ENCODE measurements at places on chromosomes 5 and 9.

- DNase-seq: no peak
These were observed 15.3 kb upstream of the NINJ1 start for GRCh38 chr9:93149361-93149760.

DNA sequence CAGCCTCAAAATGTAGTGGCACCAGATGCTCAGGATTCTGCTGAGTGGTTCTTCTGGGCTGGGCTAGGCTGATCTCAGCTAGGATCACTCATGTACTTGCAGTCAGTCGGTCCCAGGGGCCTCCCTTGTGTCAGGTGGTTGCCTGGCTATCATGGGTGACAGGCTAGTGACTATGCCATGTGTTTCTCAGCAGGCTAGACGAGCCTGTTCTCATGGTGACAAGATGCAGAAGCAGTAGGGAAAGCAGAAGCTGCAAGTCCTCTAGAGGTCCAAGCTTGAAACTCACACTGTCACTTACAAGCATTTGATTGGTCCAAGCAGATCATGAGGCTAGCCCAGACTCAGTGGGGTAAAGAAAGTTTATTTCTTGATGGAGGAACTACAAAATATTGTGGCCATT, 15.2 kb upstream of the KCNMB1 start:
- DNase-seq: no peak

DNA sequence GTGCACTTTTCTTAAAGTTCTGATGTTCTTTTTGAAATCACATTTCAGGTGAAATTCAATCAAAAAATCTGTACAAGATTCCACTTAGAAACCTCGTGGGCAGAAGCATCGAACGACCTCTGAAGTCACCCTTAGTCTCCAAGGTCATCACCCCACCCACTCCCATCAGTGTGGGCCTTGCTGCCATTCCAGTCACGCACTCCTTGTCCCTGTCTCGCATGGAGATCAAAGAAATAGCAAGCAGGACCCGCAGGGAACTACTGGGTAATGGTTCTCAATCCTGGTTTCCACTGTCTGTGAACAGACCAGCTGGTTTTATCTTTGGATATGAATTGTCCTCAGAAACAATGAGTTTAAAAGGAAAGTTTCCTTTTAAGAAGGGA, 8.1 kb upstream of the SLC2A8 start:
- DNase-seq: no peak

- DNase-seq: no peak
These were observed 20.6 kb downstream of the LIX1 start for GRCh38 chr5:97121848-97122247.

DNA sequence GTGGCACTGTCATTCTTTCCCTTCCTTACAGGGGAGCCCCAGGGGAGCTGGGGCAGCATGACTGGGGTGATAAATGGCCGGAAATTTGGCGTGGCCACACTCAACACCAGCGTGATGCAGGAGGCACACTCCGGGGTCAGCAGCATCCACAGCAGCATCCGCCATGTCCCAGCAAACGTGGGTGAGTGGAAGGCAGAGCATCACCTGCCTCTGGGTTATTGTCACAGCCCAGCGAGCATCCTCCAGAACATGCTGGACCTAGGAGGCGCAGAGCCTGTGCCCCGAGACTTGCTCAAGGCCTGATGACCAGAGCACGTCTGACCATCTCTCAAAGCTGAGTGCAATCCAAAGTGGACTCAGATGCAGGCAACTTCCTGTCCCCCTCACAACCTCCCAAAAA, 22.2 kb upstream of the ASS1 start:
- no peak for DNase-seq

- no peak for DNase-seq
These were observed 29.2 kb upstream of the PANK3 start for GRCh38 chr5:168608386-168608785.

GRCh38 chr5:145834917-145835847, at the start of gene PRELID2:
Gene PRELID2, minus strand, starts transcription at chr5:145835342. Its CDS starts 91 bp downstream, at chr5:145835251.
- peak; percentile 34 for DNase-seq

DNA sequence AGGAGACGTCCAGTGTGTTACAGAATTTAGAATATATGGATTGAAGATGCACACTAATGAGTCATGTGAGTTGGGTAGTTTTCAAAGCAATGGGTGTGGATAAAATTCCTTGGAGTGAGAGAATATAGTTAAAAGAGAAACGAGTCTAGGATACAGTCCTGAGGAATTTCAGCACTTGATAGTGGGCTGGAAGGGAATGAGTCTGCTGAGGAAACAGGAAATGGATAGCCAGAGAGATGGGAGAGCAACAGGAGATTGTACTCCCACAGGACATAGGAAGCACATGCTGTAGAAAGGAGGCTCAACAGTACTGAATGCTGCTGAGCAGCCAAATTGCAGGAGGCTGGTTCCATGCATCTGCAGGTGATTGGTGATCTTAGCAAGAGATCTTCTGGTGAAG, 68.1 kb downstream of the FBN2 start:
- DNase-seq: no peak

DNA sequence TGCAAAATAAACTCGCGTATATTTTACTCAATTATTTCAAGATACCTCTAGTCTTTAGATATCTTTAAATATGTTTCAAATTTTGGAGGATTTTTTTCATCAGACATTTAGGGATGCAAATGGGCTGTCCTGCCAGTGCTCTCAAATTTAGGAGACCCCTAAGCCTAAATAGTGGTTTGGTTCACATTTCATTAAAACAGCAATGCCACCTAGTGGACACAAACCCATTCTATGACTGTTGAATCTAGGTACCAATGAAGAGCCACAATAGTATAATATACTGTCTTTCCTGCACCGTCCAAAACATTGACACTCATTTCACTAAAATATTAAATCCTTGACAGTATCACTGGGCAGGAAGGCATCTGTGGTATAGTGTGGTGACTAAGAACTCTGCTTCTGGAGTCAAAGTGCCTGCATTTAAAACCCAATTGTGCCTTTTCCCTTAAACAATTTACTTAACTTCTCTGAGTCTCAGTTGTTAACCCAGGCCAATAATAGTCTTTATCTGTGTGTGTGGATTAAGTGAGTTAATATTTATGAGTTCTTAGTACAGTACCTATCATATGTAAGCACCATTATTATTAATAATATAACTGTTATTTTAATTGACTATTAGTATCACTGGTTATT, 148.0 kb downstream of the RORB start:
- no peak for DNase-seq

DNA sequence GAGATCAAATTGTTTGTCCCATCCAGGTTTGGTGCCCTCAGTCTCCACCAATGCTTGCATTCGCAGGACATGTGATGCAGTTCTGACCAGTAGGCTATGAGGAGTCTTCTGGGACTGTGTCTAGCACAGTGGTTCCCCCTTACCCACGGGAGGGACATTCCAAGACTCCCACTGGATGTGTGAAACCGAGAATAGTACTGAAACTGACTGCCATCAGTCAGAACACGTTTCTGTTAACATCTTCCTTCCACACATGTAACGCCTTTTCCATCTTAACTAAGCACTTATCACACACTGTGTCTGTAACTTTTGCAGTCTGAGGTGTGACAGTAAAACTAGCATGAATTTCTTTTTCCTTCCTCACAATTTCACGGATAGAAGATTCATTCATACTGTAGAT, 74.7 kb downstream of the PTTG1 start:
- no peak for DNase-seq

DNA sequence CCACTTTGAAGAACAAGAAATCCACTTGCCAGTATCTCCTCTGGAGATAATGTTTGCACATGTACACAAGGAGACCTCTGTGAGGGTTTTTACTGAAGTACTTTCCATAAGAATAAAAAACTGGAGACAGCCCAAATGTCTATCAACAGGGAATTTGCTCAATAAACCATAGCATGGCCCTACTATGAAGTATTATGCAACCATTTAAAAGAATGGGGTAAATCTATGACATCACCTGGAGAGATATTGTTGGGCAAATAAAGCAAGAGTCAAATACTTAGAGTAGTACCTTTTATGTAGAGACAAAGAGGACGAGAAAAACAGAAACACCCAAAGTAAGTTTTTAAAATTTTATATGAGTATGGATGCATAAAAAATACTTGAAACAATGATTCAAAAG, 23.9 kb upstream of the MVB12B start:
- no peak for DNase-seq

- no peak for DNase-seq
These were observed 48.4 kb downstream of the SLC1A1 start for GRCh38 chr9:4538621-4539020.

DNA sequence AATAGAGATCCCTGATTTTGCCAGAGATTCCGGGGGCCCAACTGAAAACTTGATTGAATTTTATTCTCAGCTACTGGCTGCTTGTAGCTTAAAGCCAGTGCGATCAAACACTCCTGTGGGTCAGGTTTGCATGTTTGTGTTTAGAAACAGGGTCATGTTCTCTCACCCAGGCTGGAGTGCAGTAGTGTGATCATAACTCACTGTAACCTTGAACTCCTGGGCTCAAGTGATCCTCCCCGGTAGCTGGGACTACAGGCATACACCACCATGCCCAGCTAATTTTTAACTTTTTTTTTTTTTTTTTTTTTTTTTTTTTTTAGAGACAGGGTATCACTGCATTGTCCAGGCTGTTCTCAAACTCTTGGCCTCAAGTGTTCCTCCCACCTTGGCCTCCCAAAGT, 66.6 kb downstream of the LRRC70 start:
- DNase-seq: no peak

GRCh38 chr9:24459953-24460352, 85.7 kb downstream of the IZUMO3 start:
- DNase-seq: no peak

DNA sequence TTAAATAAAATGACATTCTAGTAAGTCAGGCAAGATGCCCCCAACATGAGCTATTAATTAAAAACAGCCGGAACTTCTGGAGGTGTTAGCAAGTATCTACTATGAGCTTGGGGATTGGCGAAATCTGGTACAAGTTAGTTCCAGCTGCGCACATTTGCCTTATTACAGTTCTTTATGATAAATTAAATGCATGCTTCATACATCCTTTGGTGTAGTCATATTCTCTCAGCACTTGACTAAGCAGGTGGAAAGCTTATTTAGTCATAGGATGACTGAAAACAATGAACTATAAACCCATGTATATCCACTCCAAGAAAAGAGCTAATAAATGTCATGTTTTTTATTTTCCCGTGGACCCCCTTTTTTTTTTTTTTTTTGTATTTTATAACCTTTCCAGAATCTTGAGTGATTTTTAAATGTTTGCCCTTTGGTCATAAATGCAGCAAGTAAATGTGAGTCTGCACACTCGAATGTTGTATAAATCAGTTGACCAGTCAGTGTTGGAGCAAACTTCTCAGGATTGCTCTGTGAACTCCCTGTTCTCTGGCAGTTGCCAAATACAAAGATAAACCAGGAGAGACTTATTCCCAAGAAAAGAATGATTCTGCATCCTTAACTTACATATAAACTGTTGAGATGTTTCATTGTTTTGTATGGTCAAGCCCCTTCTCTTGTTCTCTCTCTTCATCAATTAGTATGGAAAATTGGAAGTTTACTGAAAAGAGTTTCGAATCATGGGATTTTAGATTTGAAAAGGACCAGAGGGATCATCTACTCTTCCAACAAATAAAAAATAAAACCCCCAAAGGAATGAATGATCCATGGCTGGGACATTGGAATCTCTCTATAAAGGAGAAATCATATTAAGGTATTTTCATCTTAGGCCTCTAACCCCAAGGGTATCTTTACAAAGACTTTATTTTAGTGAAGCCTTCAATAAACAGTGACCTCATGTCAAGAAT, 38.3 kb downstream of the PIK3R1 start:
- DNase-seq: no peak

DNA sequence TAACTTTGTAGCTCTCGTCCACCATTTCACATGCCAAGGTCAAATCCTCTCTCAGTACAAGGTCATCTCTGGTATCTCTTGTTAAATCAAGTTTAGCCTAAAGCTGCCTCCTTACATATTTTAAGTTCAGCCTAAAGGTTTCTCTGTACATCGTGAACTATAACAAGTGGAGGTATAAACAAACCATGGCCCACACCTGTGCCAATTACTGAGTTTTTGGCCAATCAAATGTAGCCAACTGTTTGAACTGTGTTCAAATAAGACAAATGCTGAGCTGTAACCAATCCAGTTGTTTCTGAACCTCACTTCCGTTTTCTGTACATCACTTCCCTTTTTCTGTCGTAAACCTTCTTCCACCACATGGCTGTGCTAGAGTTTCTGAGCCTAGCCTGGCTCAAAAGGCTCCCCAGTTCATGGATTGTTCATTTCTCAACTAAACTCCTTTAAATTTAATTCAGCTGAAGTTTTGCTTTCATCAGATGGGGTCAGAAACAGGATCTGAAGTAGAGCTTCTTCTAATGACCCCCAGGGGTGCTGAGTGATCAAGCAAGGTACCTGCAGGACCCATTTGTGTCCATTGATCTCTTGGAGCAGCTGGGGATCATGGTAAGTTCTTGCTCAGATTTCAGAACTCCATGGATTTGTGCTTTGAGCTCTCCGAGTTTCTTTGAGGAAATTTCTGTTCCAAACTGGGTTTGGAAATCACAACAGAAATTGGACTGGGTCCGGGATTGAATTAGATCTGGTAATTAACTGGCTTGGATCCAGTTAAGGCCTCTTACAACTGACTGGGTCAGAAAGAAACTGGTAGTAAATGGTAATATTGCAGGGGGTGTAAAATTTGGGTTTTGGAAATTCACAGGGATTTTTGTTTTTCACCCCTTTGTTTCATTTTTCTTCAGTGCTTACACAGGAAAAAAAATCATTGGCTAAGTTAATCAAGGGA, 11.0 kb upstream of the NANS start:
- no peak for DNase-seq

DNA sequence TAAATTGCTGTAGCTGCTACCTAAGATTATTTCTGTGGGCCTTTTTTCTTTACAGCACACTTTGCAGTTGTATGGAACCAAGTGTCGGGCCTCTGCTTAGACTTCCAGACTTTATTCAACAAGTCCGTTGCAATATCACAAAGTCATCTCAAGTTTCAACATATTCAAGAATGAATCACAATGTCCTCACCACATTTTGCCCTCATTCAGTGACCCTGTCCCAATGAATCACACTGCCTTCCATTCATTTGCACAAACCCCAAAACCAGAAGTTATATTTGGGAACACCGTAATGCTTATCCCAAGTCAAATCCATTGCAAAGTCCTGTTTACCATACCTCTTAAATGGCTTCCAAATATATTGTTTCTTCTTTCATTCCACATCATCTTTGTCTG, 439.6 kb downstream of the CSNK1G3 start:
- no peak for DNase-seq

- DNase-seq: no peak
These were observed 84.0 kb upstream of the NEURL1B start for GRCh38 chr5:172556971-172557461.

DNA sequence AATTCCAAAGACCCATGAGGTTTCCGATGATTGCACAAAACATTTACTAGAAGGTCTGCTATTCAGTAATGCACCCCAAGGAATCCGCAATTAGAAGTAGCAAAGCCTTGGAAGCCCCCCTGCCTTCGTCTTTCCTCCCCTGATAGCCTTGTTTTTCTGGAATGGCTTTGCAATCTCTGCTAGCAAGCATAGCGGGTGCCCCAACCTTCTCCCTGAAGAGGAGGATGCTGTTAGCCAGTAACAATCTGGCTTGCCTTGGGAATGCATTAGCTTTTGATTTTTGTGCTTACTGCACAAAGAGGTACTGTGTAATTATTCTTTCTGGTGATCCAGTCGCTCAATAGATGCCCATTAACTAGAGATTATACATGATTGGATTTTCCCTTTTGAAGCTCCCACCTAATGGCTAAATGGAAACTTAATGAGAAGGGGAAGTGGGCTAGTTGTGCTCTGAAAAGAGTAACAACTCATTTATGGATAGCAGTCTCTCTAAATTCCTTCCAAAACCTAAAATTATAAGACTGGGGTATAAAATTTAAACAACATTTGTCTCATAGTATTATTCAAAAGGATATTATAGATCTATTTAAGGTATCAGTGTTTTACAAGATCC, 91.6 kb downstream of the FBXW11 start:
- DNase-seq: no peak

- no peak for DNase-seq
These were observed 78.8 kb upstream of the MAST4 start for GRCh38 chr5:66517351-66517750.
